Aorta (tissue), 5 donors: ENCODE measurements at places on chromosomes 2 and 18. TPM values are rescaled to one million over a fixed set of nuclear protein-coding genes. Genes with fewer than 3 reads are reported as not detected.

- peak overlapping the region; percentile 52 for H3K27ac ChIP-seq
- no peaks in the 10 kb centered on the region for H3K36me3 ChIP-seq
- no peaks in the 10 kb centered on the region for H3K27me3 ChIP-seq
- H3K4me3 ChIP-seq = no peak overlapping the region
- no peak for DNase-seq
Observed at GRCh38 chr2:27717070-27717795, 53.5 kb downstream of the SLC4A1AP start.

DNA sequence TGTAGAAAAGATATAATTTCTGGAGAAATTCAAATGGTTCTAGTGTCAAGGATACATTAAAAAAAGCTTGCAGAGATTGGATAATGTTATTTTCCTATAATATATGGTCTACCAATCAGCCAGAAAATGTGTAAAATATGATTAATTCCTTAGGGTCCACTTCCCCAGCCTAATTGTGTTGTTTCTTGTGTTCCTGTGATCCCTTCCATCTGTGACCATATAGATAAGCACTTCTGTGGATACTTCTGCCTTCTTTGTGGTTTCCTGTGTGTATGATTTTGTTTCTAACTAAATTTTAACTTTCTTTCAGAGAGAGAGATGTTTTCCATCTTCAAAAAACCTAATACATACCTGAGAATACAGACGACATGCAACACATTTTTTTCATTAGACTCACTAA is 367.1 kb upstream of the PIK3C3 start:
- no peak for DNase-seq
- H3K4me3 ChIP-seq = no peak overlapping the region
- no peaks in the 10 kb centered on the region for H3K4me1 ChIP-seq
- no peaks in the 10 kb centered on the region for H3K27me3 ChIP-seq
- no peak overlapping the region for H3K27ac ChIP-seq

GRCh38 chr18:22872900-22873537 is 60.1 kb upstream of the RBBP8 start:
- no peaks in the 10 kb centered on the region for H3K36me3 ChIP-seq
- H3K27ac ChIP-seq = no peak overlapping the region
- DNase-seq = no peak
- no peaks in the 10 kb centered on the region for H3K27me3 ChIP-seq
- no peaks in the 10 kb centered on the region for H3K4me1 ChIP-seq

DNA sequence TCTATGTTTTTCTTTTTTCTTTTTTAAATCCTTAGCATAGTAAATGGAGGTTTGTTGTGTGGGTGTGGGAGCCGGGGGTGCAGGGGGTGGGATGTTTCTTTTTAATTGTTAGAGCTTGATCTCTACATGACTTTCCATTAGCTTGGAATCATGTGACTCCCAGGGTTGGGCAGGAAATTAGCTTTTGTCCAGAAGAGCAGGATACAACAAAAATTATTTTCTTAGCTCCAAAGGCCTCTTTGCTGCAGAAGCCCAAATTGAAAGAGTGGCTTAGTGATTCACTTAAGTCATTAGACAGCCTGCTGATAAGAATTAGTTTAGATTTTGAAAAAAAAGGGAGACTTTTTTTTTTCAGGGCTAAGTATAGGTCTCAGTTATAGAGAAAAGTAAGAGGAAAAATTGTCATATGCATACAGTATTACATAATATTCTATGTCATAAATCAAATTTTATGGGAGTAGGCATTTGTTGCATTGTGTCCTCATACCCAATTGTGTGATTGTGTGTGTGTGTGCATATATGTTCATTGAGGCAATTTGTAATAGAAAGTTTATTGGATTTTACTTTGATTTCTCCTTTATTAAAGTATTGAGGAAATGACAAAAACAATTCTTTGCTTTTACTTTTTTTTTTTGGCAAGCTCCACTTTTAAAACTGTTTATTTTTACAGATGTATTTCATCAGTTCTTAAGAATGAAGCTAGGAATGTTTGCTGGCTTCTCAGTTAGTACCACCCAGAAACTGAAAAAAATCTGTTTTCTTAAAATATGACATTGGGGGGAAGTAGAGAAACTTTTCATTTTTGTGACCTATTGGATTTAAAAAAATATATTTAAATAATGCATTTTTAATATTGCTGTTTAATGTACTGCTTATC is 47.4 kb downstream of the TSPYL6 start:
- no peak overlapping the region for H3K4me3 ChIP-seq
- no peaks in the 10 kb centered on the region for H3K27me3 ChIP-seq
- no peak for DNase-seq
- H3K27ac ChIP-seq = no peak overlapping the region

DNA sequence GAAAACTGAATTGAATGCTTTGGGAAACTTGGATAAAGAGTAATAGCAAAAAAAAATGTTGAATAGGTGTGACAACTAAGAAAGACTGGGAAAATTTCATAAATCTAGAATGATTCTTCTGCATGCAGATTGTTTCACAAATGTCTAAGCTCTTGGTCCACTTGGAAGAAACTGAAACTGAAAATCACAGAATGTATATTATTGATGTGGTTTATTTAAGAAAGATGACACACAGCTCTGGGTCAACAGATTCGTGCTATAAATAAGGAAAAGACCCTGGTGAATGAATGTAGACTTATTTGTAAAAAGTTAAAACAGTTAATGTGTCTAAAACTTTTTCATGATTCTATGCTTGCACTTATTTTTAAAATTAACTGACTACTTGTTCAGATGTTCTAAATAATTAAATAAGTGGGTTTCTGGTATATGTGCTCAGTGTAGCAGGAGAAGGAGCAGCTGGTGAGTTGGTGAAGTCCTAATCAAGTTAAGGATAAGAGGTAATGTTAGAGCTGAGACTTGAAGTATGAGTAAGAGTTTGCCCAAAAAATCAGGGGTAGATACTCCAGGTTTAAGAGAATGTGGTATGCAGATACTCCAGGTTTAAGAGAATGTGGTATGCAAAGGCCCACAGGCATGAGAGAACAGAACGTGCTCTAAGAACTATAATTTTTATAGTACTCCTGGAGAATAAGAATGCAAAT is 24.5 kb downstream of the UGP2 start:
- no peak overlapping the region for H3K27ac ChIP-seq
- peaks cover 4% of the 10 kb centered on the region for H3K4me1 ChIP-seq
- H3K36me3 ChIP-seq = no peaks in the 10 kb centered on the region
- H3K27me3 ChIP-seq = no peaks in the 10 kb centered on the region
- DNase-seq = no peak

- H3K27me3 ChIP-seq = no peaks in the 10 kb centered on the region
- no peak overlapping the region for H3K27ac ChIP-seq
- no peaks in the 10 kb centered on the region for H3K4me1 ChIP-seq
Observed at GRCh38 chr2:184272056-184272455, 326.3 kb upstream of the ZNF804A start.

GRCh38 chr18:46953195-46953594 is 35.8 kb downstream of the KATNAL2 start:
- no peak overlapping the region for H3K4me3 ChIP-seq
- H3K27ac ChIP-seq = no peak overlapping the region
- no peak for DNase-seq
- H3K36me3 ChIP-seq = no peaks in the 10 kb centered on the region
- no peaks in the 10 kb centered on the region for H3K27me3 ChIP-seq

Gene GKN1
- total RNA-seq = not detected

Gene FSHR
- total RNA-seq = not detected

Gene CCDC74B
- total RNA-seq = 1.3 TPM

DNA sequence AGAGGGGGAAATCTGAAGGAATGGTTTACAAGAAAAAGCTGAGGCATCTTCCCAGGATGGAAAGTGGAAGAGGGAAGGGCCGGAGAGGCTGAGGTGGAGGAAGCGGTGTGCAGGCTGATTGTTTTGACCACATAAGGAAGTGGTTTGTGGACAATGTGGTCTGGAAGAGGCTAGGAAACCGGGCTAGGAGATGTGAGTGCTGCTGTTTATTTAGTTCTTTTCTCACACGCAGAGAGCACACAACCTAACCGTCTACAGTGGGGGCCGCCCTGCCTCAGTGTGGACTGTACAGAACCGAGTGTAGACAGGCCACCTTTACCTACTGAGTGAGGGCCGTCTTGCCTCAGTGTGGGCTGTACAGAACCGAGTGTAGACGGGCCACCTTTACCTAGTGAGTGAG is 251.7 kb upstream of the PXDN start:
- H3K27me3 ChIP-seq = no peaks in the 10 kb centered on the region
- no peak for DNase-seq
- H3K27ac ChIP-seq = no peak overlapping the region

- no peak overlapping the region for H3K27ac ChIP-seq
- no peak for DNase-seq
- H3K27me3 ChIP-seq = no peaks in the 10 kb centered on the region
- H3K4me1 ChIP-seq = no peaks in the 10 kb centered on the region
- no peaks in the 10 kb centered on the region for H3K36me3 ChIP-seq
- no peak overlapping the region for H3K4me3 ChIP-seq
Observed at GRCh38 chr2:55422876-55423665, 3.4 kb upstream of the CCDC88A start.

Gene SCYGR4
- total RNA-seq = not detected

GRCh38 chr2:16215902-16216557 is 275.7 kb downstream of the MYCN start:
- H3K27me3 ChIP-seq = no peaks in the 10 kb centered on the region
- no peaks in the 10 kb centered on the region for H3K4me1 ChIP-seq
- no peak overlapping the region for H3K27ac ChIP-seq

DNA sequence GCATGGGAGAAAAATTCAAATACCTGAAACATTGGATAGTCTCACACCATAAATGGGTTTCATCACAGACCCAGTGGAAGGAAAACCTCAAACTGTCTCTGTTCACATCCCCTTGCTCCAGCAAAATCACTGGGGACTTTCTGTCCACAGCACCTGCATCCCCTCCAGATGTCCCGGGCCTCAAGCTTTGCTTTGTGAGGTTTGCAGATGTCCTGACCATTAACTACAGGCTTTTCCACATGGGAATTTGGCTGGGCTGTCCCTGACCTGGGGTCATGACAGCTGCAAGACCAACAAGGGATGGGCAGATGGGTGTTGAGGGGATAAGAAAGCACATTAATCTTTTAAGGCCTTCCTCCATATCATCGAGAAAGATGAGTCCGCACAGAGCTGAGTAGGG is 427.9 kb downstream of the TXNL1 start:
- no peak for DNase-seq
- no peaks in the 10 kb centered on the region for H3K4me1 ChIP-seq
- H3K27me3 ChIP-seq = no peaks in the 10 kb centered on the region
- H3K27ac ChIP-seq = no peak overlapping the region
- no peak overlapping the region for H3K4me3 ChIP-seq

- no peak for DNase-seq
- H3K4me1 ChIP-seq = no peaks in the 10 kb centered on the region
- H3K27ac ChIP-seq = no peak overlapping the region
- H3K4me3 ChIP-seq = no peak overlapping the region
- H3K36me3 ChIP-seq = no peaks in the 10 kb centered on the region
Observed at GRCh38 chr2:214126135-214126534, 284.7 kb upstream of the VWC2L start.

DNA sequence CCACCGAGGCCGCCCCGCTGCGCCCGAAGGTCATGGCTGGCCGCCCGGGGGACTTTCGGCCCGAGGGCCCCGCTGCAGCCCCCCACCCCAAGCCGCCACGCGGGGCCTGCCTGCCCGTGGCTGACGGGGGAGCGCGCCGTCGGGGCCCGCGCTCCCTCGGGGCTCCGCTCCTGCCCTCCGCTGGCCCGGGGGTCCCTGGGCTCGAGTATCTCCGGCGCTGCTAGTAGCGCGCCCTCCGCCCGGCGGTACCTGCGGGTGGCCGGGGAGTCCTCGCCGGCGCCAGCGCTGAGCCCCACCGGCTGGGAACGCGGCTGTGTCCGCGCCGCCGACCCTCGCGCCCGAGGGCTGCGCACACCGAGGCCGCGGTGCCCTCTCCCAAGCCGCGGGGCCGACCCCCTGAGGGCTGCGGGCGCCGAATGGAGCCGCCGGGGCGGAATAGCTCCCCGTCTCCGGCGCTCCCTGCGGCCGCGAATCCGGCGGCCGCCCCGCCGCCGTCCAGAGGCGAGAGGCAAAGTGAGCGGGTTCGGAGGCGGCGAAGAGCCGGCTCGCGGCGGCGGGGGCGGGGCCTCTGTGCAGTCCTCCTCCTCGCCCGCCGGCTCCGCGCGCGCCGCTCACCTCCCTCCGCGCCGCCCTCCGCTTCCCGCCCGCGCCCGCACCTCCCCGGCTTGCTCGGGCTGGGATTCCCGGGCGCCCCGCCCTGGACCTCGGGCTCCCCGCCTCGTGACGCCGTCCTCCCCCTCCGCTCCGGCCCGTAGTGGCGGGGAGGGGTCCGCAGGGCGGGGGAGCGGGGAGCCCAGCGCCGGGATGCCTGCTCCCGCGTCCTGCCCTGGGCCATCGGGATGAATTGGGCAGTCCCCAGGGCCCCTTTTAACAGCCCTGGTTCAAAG is at the start of gene KCNG3:
TSS of gene KCNG3 (minus strand) at position 515 of the 887 bp plus-strand sequence. CDS start at position 34, 481 bp downstream.
- no peaks in the 10 kb centered on the region for H3K27me3 ChIP-seq
- peak; percentile 89 for DNase-seq
- H3K4me3 ChIP-seq = peak within 1 kb of the TSS; percentile 37
- no peaks in the 10 kb centered on the region for H3K36me3 ChIP-seq
- H3K4me1 ChIP-seq = no peaks in the 10 kb centered on the region

Gene KLHL14
- total RNA-seq = 0.36 TPM

DNA sequence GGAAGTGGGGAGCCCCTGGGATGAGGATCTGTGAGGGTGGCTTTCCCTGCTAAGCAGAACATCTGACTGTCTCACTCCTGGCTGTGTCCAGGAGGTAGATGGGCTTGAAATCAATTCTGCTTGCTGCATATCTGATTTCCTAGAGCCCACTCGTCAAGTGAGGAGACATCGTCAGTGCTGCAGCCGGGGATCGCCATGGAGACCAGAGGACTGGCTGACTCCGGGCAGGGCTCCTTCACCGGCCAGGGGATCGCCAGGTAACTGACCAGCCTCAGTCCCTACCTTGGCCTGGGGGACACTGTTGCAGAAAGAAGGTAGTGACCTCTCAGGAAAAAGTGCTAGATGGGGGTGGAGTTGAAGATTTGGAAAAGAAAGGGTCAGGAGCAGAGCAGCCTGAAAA is 31.3 kb downstream of the CNGA3 start:
- H3K27me3 ChIP-seq = no peaks in the 10 kb centered on the region
- no peak for DNase-seq
- H3K4me3 ChIP-seq = no peak overlapping the region
- no peak overlapping the region for H3K27ac ChIP-seq
- H3K36me3 ChIP-seq = no peaks in the 10 kb centered on the region

GRCh38 chr2:110910423-110910822 is 178.1 kb downstream of the ACOXL start:
- H3K36me3 ChIP-seq = no peaks in the 10 kb centered on the region
- H3K4me3 ChIP-seq = no peak overlapping the region
- H3K27ac ChIP-seq = no peak overlapping the region
- H3K27me3 ChIP-seq = no peaks in the 10 kb centered on the region

- DNase-seq = no peak
- H3K4me3 ChIP-seq = no peak overlapping the region
- no peaks in the 10 kb centered on the region for H3K27me3 ChIP-seq
- H3K4me1 ChIP-seq = no peaks in the 10 kb centered on the region
Observed at GRCh38 chr2:200439981-200440380, 69.9 kb downstream of the KCTD18 start.
